Nasal cavity respiratory epithelium epithelial cell of viscerocranial mucosa (primary cell): ENCODE measurements at places on chromosomes 2 and 18. TPM values are rescaled to one million over a fixed set of nuclear protein-coding genes. Genes with fewer than 3 reads are reported as not detected.

CCDC121 gene
- 0.68 and 1.2 TPM in 2 replicates for total RNA-seq

AGAP1 gene
- 19.5 and 30.0 TPM in 2 replicates for total RNA-seq

AOX1 gene
- total RNA-seq: 4.2 and 7.5 TPM in 2 replicates

KIF1A gene
- 0.07 TPM in 1 of 2 replicates, not detected in the other for total RNA-seq

ASTL gene
- 0.07 TPM in 1 of 2 replicates, not detected in the other for total RNA-seq

TUBA4B gene
- not detected in 2 replicates for total RNA-seq

IL1F10 gene
- 0.34 TPM in 1 of 2 replicates, not detected in the other for total RNA-seq

SATB2 gene
- 0.68 and 3.5 TPM in 2 replicates for total RNA-seq

HOXD12 gene
- not detected in 2 replicates for total RNA-seq

SH2D6 gene
- total RNA-seq: under 0.01 and 0.28 TPM in 2 replicates

GYPC gene
- under 0.01 and 2.8 TPM in 2 replicates for total RNA-seq

MOCOS gene
- 37.3 and 63.1 TPM in 2 replicates for total RNA-seq

STEAP3 gene
- 8.9 and 68.3 TPM in 2 replicates for total RNA-seq

TUBA3D gene
- not detected in 2 replicates for total RNA-seq

IL36G gene
- 1.7 and 2.6 TPM in 2 replicates for total RNA-seq
